ENCODE measurements at places on chromosomes 2 and 18.

DNA sequence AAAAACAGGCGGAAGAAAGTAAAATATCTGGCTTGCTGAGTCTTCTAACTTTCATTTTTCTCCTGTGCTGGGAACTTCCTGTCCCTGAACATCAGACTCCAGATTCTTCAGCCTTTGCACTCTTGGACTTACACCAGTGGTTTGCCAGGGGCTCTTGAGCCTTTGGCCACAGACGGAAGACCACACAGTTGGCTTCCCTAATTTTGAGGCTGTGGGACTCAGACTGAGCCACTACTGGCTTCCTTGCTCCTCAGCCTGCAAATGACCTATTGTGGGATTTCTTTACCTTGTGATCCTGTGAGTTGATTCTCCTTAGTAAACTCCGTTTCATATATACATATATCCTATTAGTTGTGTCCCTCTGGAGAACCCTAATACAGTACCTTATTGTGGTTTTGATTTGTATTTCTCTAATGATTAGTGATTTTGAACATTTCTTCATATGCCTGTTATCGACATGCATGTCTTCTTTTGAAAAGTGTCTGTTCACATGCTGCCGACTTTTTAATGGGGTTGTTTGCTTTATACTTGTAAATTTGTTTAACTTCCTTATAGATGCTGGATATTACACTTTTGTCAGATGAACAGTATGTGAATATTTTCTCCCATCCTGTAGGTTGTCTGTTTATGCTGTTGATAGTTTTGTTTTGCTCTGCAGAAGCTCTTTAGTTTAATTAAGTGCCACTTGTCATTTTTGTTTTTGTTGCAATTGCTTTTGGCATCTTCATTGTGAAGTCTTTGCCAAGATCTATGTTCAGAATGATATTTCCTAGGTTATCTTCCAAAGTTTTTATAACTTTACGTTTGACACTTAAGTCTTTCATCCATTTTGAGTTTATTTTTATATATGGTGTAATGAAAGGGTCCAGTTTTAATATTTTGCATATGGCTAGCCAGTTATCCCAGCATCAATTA is 348.8 kb upstream of the SETBP1 start:
- DNase-seq, result no peak

GRCh38 chr2:144429396-144430112 is 90.4 kb downstream of the ZEB2 start:
- no peak for DNase-seq

DNA sequence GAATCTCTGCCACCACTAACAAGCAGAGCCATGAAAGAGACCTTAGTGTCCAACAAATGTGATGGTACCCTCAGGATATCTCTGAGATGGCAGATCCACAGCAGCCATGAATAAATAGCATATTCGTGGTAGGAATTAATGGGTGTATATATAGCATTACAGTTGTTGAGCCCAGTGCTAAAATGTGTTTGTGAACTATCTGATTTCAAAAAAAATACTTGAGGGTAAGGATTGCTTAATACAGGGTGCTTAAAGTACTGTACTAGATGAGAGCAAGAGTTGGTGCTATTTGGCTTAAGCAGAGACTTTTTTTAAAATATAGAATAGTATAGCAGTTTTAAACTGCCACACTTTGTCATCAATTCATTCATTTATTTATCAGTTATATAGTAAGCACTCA is 101.5 kb upstream of the GALNT5 start:
- no peak for DNase-seq

GRCh38 chr18:51278045-51278649 is 80.7 kb upstream of the MEX3C start:
- DNase-seq, result peak; percentile 16

DNA sequence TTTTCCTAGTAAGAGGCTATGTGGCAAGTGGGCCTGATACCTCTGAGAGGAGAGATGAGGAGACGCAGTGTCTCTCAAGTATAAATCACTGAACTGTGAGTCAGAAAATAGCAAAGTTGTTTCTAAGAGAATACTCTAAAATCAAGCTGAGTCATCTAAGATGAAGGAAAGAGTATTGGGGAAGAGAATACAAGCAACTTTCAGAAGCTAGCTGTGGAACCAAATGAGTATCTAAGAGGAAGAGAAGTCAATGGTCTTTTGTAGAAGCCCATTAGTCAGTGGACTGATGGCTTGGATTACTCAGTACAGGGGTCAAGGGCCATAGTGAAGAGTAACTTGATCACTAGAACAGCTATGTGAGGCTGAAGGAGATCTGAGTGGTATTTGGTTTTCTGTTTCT is 2.7 kb upstream of the DCC start:
- DNase-seq, result no peak

- DNase-seq, result no peak
Measured at GRCh38 chr2:168712053-168712452, 90.4 kb upstream of the NOSTRIN start.

DNA sequence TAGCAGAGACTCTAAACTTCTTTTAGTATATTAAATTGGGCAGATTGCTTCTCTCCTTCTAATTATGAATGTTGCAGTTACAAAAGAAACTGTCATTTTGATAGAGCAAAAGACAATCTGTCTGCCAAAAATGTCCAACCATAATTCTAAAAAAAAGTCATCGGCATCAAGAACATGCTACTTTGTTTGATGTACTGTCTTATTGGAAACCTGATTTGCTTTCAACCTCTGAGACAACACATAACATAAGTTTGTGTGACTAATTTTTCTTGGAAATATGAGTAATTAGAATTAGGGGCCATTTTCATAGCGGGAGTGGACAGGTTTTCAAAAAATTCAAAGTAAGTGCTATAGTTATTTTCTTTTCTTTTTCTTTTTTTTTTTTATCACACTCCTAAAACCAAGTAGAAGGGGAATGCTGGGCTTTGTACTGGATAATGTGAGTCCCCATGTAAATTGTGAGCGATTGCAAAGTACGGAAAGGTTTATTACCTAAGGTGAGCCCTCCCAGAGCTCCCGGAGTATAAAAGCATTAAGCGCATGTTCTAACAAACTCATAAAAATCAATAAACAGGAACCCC is 59.1 kb downstream of the ZEB2 start:
- DNase-seq, result no peak

DNA sequence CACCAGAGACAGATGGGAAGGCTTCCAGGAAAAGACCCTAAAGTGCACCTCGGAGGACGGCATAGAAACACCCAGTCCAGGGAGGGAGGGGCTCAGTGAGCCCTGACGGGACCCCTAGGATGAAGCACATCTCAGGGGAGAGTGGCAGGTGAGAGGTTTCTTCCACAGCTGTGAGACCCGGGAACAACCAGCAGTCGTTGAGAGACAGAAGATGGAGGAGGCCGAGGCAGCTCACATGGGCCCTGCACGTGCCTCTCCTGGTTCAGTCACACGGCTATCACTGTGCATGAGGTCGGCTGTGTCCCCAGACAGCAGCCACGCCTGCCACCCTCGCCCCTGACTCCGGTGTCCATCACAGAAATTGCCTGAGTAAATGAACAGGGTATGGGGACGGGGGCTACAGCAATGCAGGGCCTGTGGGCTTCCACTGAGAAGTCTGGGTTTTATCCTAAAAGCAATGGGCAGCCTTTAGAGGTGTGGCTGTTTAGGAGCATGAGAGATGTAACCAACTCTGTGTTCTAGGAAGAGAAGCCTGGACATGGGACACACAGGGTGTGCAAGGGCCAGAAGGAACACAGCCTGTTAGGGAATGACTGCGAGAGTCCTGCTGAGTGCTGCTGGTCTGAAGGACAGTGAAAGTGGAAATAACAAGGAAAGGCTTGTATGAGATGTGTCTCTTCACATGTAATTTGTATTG is 102.0 kb downstream of the TMEM18 start:
- no peak for DNase-seq

DNA sequence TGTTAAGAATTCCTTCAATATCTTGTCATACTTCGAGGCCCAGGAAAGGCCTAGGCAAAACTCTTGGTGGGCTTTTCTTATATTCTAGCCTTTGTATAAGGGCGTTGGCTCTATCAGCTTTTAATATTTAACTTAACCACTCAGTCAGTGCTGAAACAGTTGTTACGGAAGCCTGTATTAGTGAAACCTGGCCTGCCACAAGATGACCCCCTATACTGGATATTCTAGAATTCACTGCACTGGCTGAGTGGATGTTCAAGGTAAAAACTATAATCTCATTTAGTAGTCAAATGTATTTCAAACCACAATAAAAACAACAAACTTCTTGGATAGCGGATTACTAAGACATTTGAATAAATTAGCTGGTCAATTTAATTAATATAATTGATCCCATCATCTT is 91.7 kb upstream of the HNMT start:
- no peak for DNase-seq

- no peak for DNase-seq
Measured at GRCh38 chr18:549967-550366, 30.2 kb upstream of the CETN1 start.

DNA sequence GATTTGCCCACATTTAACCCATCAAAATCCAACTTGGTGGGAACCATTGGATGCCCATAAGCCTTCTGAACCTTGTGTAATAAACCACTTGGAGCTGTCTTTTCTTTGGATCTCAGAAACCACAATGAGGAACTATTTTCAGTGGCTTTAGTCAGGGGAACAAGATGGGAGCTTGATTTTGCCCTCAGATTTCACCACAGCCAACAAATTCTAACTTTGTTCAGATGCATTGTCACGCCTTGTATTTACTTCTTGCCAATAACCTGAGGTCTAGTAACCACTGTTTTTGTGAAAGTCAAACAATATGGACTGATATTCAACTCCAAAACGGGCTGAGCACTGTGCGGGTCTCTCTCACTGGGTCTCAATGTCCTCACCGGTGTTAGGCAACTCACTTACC is 508.2 kb downstream of the TNS1 start:
- DNase-seq, result no peak

DNA sequence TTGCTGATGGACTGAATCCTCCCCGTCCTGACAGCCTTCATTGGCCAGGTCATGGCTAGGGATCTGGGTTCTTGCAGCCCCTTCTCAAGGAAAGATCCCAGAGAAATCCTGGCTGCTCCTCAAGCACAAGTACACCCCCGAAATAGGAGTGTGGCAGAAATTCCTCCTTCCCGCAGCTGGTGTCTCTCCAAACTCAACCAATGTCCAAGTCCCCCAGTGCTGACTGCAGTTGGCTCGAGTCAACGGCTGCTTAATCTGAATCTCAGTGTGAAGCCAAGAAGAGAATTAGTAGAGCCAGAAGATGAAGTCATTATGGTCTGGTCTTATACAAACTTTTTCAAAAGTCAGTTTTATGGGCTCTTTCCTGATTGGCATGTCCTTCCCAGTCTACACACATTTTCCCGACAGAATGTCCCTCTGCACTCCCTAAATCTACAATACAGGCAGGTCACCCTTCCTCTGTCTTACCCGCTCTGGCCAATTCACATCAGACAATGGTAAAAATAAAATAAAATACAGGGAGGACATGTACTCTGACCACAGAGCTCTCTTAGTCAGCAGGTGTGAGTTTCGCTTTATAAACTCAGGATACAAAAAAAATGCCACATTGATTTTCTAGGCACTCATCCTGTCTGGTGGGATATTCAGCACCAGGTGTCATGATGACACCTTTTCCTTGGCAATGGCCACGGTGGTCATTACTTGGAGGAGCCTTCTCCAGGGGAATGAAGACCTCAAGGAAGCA is 76.9 kb upstream of the PAPOLG start:
- no peak for DNase-seq

Data from C1 segment of cervical spinal cord (tissue), 14 donors.